Activated CD4-positive, alpha-beta T cell treated with anti-CD3 and anti-CD28 coated beads for 36 hours (primary cell): ENCODE measurements at places on chromosomes 6 and 20. TPM values are rescaled to one million over a fixed set of nuclear protein-coding genes. Genes with fewer than 3 reads are reported as not detected.

- no peak for DNase-seq
Observed at GRCh38 chr6:166848979-166849748, 107.2 kb downstream of the RNASET2 start.

WFDC10B gene
- total RNA-seq = not detected

DNA sequence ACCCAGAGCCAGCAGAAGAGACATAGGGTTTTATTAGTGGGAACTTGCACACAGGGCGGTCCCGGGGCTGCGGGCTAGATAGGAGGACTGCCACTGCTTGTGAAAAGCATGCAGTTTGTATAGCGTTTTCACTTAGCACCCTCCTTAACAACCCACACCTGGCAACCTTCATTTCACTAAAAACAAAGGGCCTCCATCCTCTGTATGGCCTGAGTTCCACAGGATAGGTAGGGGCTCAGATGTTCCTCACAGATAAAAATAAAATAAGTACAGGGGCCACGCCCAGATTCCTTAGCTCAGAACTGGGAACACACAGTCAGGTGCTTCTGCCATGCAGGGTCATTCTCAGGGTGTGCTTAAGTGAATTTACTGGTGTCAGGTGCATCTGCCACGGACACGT is 39.8 kb downstream of the GPR6 start:
- no peak for DNase-seq

TCF21 gene
- not detected for total RNA-seq
